ENCODE measurements at places on chromosomes 1 and 21. TPM values are rescaled to one million over a fixed set of nuclear protein-coding genes. Genes with fewer than 3 reads are reported as not detected.

Gene CRYBG2
- total RNA-seq: 1.0 TPM

Gene RNASEL
- 5.2 TPM for total RNA-seq

Gene AMY1B
- not detected for total RNA-seq

Gene SPATA46
- not detected for total RNA-seq

Gene RSPH1
- total RNA-seq: 0.11 TPM

Gene CCT3
- 347 TPM for total RNA-seq

Measured in activated naive CD4-positive, alpha-beta T cell treated with anti-CD3 and anti-CD28 coated beads, Interleukin-2, amount 50 U/mL, for 72 hours (primary cell).